ENCODE measurements at places on chromosomes 7 and 10.

DNA sequence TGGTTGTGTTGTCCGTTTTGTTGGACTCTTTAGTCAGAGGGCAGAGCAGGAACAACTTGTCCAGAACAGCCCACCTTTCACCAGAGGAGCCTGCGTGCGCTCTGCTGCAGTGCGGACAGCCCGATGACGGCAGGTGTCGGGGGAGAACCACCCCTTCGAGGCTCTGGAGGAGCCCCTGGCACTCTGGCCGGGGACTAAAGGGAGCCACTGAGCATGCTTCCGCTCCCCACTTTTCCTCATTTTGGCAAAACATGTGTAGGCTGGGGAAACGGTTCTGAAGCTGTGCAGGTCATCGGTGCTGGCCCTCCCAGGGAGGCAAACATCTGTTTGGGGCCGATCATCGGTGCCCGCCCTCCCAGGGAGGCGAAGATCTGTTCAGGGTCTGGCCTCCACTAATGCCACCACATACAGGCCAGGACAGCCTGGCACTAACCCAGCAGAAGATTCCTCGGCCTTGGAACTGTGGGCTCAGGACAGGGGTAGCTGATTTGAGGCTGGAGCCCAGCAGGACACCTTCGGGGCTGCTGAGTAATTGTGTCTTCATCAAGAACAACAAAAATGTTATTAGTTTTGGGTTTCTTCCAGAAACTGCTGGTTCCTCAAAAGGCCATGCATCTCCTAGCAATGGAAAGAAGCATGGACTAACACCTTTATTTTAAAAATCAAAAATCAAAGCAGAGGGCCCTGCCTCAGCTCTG, 124.4 kb upstream of the TCERG1L start:
- H3K27ac ChIP-seq = no peak overlapping the region
- no peaks in the 10 kb centered on the region for H3K27me3 ChIP-seq
- H3K4me3 ChIP-seq = no peak overlapping the region

- peak; percentile 46 for DNase-seq
- no peaks in the 10 kb centered on the region for H3K4me1 ChIP-seq
- H3K36me3 ChIP-seq = peaks cover 98% of the 10 kb centered on the region
- no peaks in the 10 kb centered on the region for H3K27me3 ChIP-seq
Observed at GRCh38 chr7:138565451-138566114, 105.5 kb downstream of the TRIM24 start.

GRCh38 chr7:98868450-98868849, 1.4 kb downstream of the TMEM130 start:
- no peak overlapping the region for H3K27ac ChIP-seq
- peaks cover 13% of the 10 kb centered on the region for H3K4me1 ChIP-seq
- H3K36me3 ChIP-seq = no peaks in the 10 kb centered on the region
- no peak overlapping the region for H3K4me3 ChIP-seq
- H3K27me3 ChIP-seq = no peaks in the 10 kb centered on the region
- DNase-seq = no peak

GRCh38 chr10:64846700-64847099, 1325.5 kb downstream of the REEP3 start:
- no peak overlapping the region for H3K27ac ChIP-seq
- no peaks in the 10 kb centered on the region for H3K4me1 ChIP-seq
- H3K36me3 ChIP-seq = no peaks in the 10 kb centered on the region
- H3K4me3 ChIP-seq = no peak overlapping the region
- no peaks in the 10 kb centered on the region for H3K27me3 ChIP-seq

DNA sequence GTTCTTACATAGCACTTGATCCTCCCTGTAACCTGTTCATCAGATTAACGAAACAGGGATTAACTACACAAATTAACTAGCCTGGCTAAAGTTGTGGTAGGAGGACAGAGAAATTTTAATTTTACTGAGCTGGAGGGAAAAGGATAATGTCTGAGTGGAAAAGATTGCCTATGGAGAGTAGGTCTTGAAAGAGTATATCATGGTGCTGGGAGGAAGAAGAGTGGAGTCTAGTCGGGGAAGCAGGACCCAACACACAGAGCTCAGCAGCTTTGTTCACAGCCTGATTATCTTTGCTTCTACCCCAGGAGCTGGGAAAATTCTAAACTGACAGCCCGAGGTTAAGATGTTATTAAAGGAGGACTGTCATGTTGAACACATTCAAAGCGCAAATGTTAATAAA, 6.1 kb upstream of the KDM7A start:
- no peaks in the 10 kb centered on the region for H3K36me3 ChIP-seq
- no peak overlapping the region for H3K4me3 ChIP-seq
- H3K27me3 ChIP-seq = peaks cover 23% of the 10 kb centered on the region
- no peak for DNase-seq

GRCh38 chr7:65444899-65445823, 71.5 kb downstream of the ZNF92 start:
- no peaks in the 10 kb centered on the region for H3K27me3 ChIP-seq
- H3K4me3 ChIP-seq = no peak overlapping the region
- H3K27ac ChIP-seq = no peak overlapping the region
- H3K36me3 ChIP-seq = no peaks in the 10 kb centered on the region
- H3K4me1 ChIP-seq = peaks cover 2% of the 10 kb centered on the region
- DNase-seq = no peak

- H3K36me3 ChIP-seq = no peaks in the 10 kb centered on the region
- H3K27ac ChIP-seq = no peak overlapping the region
- no peaks in the 10 kb centered on the region for H3K27me3 ChIP-seq
- DNase-seq = no peak
Observed at GRCh38 chr7:133556553-133556952, 303.7 kb downstream of the EXOC4 start.

GRCh38 chr10:78777466-78777865, 291.3 kb upstream of the ZMIZ1 start:
- H3K4me1 ChIP-seq = no peaks in the 10 kb centered on the region
- no peak overlapping the region for H3K4me3 ChIP-seq
- no peaks in the 10 kb centered on the region for H3K36me3 ChIP-seq
- no peak for DNase-seq
- peaks cover 3% of the 10 kb centered on the region for H3K27me3 ChIP-seq

DNA sequence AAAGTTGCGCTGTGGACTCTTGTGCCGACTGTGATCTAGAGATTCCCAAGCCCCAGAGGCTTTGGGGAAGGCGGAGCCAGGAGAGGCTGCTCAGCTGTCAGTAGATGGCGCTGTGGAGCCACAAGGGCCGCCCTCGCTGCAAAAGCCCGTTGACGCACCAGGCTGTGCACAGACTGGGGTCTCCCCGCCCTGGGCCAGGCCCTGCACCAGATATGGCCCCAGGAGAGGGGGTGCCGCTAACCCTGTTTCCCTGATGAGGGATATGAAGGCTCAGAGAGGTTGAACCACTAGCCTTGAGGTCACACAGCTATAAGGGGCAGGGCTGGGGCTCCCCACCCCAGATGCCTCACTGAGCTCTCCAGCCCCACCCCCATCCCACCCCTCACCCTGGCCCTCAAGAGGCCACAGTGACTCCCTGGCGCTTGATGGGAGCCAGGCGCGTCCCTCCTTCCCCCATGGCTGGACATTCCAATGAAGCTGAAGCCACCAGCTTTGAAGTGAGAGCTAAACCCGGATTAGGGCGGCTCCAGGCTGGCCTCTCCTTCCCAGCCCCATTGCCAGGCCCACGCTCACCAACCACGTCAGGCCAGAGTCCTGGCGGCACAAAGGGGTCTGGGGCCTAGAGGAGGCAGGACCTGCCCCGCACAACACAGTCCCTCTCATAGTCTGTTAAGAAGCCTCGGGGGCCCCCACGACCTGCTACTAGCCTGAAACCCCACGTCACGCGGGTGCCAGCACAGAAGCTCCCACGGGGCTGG, 26.4 kb downstream of the MYL10 start:
- no peak overlapping the region for H3K27ac ChIP-seq
- H3K4me3 ChIP-seq = no peak overlapping the region
- DNase-seq = peak; percentile 82

DNA sequence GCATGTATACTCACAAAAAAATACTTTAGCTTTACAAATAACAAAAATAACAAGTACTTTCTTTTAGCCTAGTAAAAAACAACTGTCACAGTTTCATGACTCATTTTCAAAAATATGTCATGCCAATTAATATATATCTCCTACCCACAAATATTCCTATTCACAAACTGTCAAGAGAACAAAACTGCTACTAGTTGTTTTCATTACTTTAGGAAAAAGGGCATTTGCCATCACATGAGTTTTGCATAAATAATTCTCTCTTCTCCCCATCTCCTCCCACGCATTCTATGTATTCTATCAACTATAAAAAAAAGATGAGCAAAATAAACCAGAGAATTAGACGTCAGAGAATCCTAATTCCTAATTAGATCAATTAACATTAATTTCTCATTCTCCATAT, 87.6 kb downstream of the PIP4K2A start:
- peaks cover 31% of the 10 kb centered on the region for H3K4me1 ChIP-seq
- no peak overlapping the region for H3K27ac ChIP-seq
- H3K27me3 ChIP-seq = no peaks in the 10 kb centered on the region
- no peak overlapping the region for H3K4me3 ChIP-seq
- no peaks in the 10 kb centered on the region for H3K36me3 ChIP-seq

GRCh38 chr7:157551325-157552070, 214.7 kb downstream of the DNAJB6 start:
- no peak overlapping the region for H3K27ac ChIP-seq
- peaks cover 86% of the 10 kb centered on the region for H3K36me3 ChIP-seq
- no peaks in the 10 kb centered on the region for H3K4me1 ChIP-seq
- H3K4me3 ChIP-seq = no peak overlapping the region
- DNase-seq = no peak
- H3K27me3 ChIP-seq = no peaks in the 10 kb centered on the region

- no peak overlapping the region for H3K4me3 ChIP-seq
- no peak overlapping the region for H3K27ac ChIP-seq
- no peaks in the 10 kb centered on the region for H3K27me3 ChIP-seq
- no peak for DNase-seq
- no peaks in the 10 kb centered on the region for H3K36me3 ChIP-seq
Observed at GRCh38 chr7:70506434-70506833, 625.5 kb upstream of the GALNT17 start.

GRCh38 chr7:80608336-80608735, 30.1 kb upstream of the CD36 start:
- H3K4me1 ChIP-seq = no peaks in the 10 kb centered on the region
- DNase-seq = no peak
- no peaks in the 10 kb centered on the region for H3K36me3 ChIP-seq
- H3K27ac ChIP-seq = no peak overlapping the region

DNA sequence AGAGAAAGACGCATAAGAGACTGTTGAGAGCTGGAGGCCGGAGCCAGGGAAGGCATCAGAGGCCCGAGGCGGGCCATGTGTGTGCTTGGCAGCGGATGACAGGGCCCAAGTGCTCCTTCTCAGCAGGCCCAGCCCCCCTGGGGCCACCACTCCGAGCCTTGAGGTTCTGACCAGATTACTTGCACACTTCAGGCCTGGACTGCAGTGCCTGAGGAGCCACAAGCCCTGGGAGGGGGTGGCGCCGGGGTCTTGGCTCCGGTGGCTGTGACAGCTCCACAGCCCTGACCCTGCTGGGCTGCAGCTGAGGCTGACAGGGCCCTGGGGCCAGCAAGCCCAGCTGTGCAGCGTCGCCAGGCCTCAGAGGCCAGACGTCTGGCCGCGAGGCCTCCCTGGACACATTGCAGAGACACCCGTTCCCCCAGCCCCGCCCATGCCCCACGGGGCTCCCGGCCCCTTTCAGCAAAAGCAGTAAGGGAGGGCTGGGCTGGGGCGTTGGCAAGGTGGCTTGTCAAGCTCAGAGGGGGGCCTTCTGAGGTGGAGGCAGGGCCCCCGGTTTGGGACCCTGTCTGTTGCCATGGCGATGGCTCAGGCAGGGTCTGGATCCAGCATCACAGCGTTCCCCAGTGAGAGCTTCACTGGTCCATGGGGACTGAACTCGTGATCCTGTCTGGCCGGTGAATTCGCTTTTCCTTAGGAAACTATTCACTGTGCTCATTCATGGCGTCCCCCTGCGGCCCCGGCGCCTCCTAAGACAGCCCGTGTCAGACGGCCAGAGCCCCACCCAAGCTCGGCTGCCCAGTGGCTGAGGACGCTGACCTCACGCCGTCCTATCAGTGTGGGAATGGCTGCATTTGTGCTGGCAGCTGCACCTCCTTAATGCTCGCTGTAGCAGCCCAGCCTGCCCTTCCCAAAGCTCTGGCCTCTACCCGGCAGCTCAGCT, 5.7 kb downstream of the ELN start:
- no peak overlapping the region for H3K4me3 ChIP-seq
- H3K27ac ChIP-seq = no peak overlapping the region
- H3K4me1 ChIP-seq = no peaks in the 10 kb centered on the region
- H3K27me3 ChIP-seq = peaks cover 35% of the 10 kb centered on the region

DNA sequence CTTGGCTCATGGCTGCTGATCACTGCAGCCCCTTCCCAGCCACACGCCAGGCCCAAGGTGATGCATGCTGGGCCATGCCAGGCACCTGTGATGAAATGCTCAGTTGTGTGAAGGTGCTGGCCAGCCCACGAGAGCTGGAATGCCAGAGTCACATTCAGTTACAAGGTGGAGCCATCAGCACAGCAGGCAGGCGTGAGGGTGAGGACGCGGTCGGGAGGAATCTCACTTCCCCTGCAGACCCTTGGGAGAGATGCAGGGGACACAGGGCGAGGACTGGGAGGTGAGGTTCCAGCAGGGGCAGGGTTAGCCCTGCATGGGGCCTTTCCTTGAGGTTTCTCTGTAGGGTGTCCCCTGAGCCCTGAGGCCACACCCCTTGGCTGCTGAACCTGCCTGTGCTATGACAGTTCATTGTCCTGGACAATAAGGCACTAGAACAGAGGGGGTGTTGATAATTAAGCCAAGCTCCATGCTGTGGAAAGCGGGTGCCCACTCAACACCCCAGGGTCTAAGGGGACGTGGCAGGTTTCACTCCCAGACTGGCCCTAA, 82.4 kb downstream of the ADARB2 start:
- no peak overlapping the region for H3K4me3 ChIP-seq
- DNase-seq = no peak
- H3K4me1 ChIP-seq = peaks cover 28% of the 10 kb centered on the region
- H3K36me3 ChIP-seq = no peaks in the 10 kb centered on the region
- no peak overlapping the region for H3K27ac ChIP-seq

DNA sequence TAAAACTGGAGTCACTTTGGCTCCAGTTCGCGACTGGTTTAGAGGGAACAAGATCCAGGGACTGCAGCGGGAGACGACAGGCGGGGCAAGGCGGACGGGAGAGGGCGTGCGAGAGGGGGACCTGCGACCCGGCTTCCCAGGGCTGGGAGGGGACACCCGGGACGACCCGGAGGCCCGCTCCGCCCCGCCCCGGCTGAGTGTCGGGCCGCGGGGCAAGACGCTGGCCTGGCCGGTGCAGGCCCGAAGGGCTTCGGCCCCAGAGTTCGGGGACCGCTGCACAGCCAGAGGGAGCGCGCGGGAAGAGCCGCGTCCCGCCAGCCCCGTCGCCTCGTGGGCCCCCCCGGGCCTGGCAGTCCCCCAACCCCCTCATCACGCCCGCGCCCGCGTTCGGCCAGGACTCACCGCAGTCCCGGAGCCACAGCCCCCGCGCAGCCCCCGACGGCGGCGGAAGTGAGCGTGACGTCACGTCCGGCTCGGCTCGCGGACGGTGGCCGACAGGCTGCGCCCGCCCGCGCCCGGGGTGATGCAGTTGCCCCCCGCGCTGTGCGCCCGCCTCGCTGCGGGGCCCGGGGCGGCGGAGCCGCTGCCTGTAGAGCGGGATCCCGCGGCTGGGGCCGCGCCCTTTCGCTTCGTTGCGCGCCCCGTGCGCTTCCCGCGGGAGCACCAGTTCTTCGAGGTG, at the start of the genes TUBGCP2 and ZNF511:
Gene TUBGCP2, minus strand, starts transcription at position 452 of the 679 bp plus-strand sequence. CDS start 5,931 bp downstream, outside the sequence.
Gene ZNF511, plus strand, starts transcription at position 494 of the 679 bp plus-strand sequence. Its CDS starts 30 bp downstream, at position 524.
- H3K36me3 ChIP-seq = peaks cover 40% of the 10 kb centered on the region
- H3K4me1 ChIP-seq = peaks cover 31% of the 10 kb centered on the region
- peak within 1 kb of the TSS; percentile 98 for H3K27ac ChIP-seq

- H3K4me3 ChIP-seq = peak within 1 kb of the TSS; percentile 33
- no peaks in the 10 kb centered on the region for H3K36me3 ChIP-seq
- H3K27ac ChIP-seq = peak within 1 kb of the TSS; percentile 63
- DNase-seq = peak; percentile 91
- H3K4me1 ChIP-seq = peaks cover 74% of the 10 kb centered on the region
Observed at GRCh38 chr10:71773221-71773971, at the start of gene VSIR. Gene VSIR, minus strand, starts transcription at chr10:71773520. Its CDS starts 81 bp downstream, at chr10:71773439.

Measured in DND-41 (cell line).